ENCODE measurements at places on chromosomes 7 and 10.

GRCh38 chr7:7803715-7804178, 85.3 kb upstream of the RPA3 start:
- DNase-seq: no peak

DNA sequence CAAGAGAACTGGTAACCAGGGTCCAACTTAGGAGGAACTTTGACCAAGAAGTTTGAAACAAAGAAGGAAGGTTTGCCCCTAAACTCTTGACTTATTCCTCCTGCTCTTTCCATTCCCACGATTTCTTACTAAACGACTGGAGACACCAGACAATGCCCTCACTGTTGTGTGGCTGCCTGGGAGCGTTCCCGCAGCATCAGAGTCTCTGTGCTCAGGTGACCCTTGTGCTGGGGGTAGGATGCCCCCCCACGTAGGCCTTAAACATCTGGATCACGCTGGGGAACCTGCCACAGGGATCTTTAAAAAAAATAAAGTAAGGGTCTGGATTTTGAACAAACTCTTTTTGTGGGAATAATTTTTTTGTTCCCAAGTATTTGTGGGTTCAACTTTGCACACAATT, 30.1 kb upstream of the CTBP2 start:
- no peak for DNase-seq

GRCh38 chr10:100531761-100532160, 2.1 kb upstream of the NDUFB8 start:
- no peak for DNase-seq

GRCh38 chr10:71143170-71143569, 69.2 kb upstream of the UNC5B start:
- no peak for DNase-seq

- no peak for DNase-seq
These were observed 197.0 kb downstream of the USP6NL start for GRCh38 chr10:11414314-11415038.

GRCh38 chr7:70795948-70796347, 336.0 kb upstream of the GALNT17 start:
- no peak for DNase-seq

DNA sequence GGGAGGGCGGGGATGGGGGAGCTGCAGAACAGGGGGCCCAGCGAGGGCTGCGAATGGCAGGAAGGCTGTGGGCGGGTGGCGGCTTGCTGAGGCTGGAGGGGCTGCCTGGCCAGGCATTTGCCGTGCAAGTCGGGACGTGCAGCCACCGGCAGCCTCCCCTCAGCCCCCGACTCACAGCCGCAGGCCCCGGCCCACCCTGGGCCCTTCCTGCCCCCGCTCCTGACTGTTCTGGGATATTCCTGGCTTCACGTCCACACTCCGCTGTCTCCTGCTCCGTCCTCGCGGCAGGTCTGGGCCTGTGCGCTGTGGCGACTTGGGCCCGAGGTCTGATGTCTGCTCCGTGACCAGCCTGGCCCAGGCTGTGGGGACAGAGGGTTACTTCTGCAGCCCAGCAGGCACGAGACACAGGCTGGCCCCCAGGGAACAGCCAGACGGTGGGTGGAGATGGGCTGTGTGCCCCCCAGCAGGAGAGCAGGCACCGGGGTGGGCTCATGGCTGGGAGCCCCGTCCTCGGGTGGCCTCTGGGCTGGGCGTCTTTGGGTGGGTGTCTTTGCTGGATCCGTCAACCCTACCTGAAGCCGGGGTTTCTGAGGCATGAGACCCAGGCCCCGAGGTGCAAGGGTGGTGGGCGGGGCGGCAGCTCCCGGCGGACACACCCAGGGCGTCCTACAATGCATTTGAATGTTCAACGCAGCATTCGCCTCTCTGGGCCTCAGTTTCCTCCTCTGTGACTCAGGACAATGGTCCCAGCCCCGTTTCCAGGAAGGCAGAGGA, 86.5 kb downstream of the FOXL3 start:
- no peak for DNase-seq

GRCh38 chr10:111113961-111114757, 37.3 kb downstream of the ADRA2A start:
- no peak for DNase-seq

GRCh38 chr7:29622335-29623265, 59.0 kb downstream of the PRR15 start:
- DNase-seq: peak; percentile 68

GRCh38 chr7:2701832-2702593, 14.0 kb downstream of the AMZ1 start:
- no peak for DNase-seq

DNA sequence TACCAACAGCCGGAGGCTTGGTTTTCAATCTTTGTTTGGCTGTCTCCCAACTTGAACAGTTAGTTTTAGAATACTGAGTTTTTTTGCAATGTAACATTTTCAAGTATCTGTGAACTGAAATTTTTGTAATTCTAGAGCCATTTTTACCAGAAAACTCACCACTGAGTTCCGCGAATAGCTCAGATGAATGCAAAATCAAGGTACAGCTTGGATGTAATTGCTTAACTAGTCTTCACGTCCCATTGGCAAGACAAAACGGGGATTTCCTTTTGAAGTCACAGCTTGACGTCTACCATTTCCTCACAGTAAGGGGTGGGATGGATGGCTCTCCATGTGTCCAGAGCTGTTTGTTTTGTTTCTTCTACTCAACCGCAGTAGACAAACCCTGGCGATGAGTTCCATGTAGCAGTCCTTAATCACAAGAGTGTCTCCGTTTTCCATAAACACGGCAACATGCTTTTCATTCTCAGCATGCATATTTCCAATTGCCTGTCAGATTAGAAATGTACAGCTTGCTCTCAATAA, 55.8 kb upstream of the FGFR2 start:
- no peak for DNase-seq

DNA sequence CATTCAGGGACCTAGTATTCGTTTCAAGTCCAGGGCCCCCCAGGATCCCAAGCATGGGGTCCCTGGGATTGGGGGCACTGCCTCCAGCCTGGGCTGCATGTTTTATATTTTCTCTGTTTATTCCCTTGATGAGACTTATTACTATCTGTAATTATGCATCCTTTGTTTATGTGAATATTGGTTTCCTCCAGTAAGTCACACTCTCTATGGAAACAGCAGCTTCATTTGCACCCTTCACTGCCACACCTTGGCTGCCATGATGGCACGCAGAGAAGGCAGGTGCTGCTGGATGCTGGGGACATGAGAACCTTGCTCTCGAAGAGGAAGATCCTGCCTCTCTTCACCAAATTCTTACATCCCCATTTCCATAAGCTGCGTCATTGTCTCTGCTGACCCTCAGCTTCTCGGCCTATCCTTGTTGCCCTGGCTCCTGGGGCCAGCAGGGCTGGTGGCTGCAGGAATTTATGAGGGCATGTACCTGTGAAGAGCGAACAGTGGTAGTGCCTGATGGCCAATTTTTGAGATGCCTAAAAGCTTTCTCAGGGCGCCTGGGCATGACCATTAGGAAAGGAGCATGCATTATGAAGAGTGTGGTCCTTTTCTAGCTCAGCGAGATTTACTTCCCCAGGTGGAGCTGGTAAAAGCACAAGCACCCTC, 479.3 kb upstream of the KLF6 start:
- no peak for DNase-seq

GRCh38 chr7:45101748-45102147, 9.7 kb downstream of the TBRG4 start:
- no peak for DNase-seq

GRCh38 chr10:108970016-108970415, 953.3 kb downstream of the XPNPEP1 start:
- DNase-seq: no peak

DNA sequence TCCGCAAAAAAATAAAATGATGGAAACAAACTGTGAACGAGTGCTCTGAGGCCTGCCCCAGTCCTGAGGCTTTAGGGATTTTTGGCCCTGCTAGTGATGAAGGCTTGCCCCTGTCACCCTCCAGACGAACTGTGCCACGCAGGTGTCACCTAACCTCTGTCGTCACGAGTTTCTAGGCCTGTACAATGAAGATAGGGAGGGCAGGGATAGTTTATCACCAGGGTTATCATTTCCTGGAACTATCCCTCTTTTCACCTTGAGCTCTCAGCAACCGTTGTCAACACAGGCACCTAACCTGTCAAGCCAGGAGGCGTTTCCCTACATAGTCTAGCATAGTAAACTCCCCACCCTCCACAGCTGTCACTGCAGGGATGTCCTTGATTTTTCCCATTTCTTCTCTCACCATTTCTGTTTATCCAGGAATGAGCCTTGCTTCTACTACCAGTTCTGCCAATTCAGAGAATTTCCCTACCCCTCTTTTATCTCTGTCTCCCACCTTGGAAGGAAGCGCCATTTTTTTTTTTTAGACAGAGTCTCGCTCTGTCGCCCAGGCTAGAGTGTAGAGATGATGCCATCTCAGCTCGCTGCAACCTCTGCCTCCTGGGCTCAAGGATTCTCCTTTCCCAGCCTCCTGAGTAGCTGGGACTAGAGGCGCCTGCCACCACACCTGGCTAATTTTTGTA, 2.2 kb upstream of the ACHE start:
- no peak for DNase-seq

DNA sequence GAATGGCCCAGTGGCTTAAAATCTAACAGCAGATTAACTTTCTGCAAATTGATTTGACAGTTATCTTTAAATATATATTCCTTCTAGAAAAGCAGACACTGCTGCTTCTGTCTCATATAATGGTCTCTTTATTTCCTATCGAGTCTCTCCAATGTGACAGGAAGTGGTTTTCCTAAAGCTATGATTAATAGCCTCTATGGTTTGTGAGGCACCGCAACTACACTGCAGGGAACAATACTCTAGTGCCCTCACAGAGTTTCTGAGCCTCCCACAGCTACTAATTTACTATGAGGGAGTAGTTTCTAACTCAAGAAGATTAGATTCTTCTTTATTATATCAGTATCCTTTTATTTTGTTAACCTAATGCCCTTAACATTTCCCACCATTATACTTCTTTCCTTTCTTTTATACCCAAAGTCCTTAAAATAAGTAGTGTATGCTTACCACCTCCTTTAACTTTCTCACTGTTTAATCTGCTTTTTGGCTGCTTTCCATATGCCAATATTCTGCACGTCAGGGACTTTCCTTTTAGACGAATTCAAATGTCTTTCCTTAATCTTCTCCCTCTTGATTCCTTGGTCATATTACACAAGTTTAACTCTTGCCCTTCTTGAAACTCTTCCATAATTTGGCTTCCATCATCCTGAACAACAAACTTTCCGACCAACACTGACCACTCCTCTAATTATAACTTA, 23.8 kb upstream of the AHR start:
- DNase-seq: no peak

DNA sequence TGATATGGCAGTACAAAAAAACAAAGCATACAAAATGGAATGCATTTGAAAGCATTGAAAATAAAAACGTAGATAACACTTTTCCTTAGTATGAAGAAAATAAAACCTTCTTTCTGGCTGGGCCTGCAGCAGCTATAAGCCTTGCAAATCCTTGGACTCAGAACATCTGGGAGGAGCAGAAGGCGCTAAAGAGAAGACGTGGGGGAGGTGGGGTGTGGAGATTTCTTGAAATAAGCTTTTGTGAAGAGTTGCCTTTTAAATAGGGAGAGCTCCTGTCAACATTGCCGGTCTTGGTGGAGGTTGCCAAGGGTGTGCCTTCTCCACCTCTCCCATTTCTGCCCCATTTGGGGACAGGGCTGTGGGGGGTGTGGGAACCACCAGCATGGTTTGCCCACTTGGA, 128.7 kb downstream of the TMEM178B start:
- DNase-seq: no peak

GRCh38 chr7:140005754-140006503, 56.8 kb downstream of the PARP12 start:
- DNase-seq: no peak

- no peak for DNase-seq
These were observed 47.5 kb downstream of the CAMK2B start for GRCh38 chr7:44277851-44278250.

GRCh38 chr10:70462349-70462984, 16.1 kb upstream of the PALD1 start:
- no peak for DNase-seq

GRCh38 chr10:35352512-35352911, 16.2 kb downstream of the CCNY start:
- no peak for DNase-seq

GRCh38 chr10:131760416-131761166, 140.2 kb upstream of the PPP2R2D start:
- no peak for DNase-seq

DNA sequence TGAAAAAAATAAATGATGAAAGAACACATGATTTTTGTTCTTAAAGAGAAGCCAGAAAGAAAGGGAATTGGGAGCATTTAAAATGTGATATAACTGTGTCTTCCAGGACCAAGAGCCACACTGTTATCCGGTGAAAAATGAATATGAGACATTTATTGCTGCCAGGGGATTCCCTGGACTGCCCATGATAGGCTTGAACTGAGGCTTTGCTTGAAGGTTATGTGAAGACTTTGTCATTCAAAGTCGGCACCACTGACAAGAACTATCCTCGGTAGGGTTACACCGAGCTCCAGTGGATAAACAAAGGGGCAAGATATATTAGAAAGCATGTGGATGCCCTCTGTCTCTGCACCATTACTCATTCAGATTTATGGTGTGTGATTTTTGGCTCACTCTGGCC, 125.4 kb upstream of the MINDY3 start:
- no peak for DNase-seq
